Esophagus squamous epithelium (tissue), 5 donors: ENCODE measurements at places on chromosomes 3 and 15. TPM values are rescaled to one million over a fixed set of nuclear protein-coding genes. Genes with fewer than 3 reads are reported as not detected.

The NR2E3 gene
- total RNA-seq: 0.19 TPM

The PLS1 gene
- total RNA-seq: 27.8 TPM

GRCh38 chr15:63463036-63463435, 41.4 kb upstream of the USP3 start:
- H3K27ac ChIP-seq: no peak overlapping the region
- peaks cover 9% of the 10 kb centered on the region for H3K27me3 ChIP-seq
- peaks cover 38% of the 10 kb centered on the region for H3K4me1 ChIP-seq
- H3K4me3 ChIP-seq: no peak overlapping the region

- H3K27ac ChIP-seq: no peak overlapping the region
- no peak for DNase-seq
- H3K36me3 ChIP-seq: no peaks in the 10 kb centered on the region
- no peak overlapping the region for H3K4me3 ChIP-seq
- H3K27me3 ChIP-seq: no peaks in the 10 kb centered on the region
- peaks cover 20% of the 10 kb centered on the region for H3K4me1 ChIP-seq
Observed at GRCh38 chr15:58515807-58516206, 84.0 kb downstream of the LIPC start.

DNA sequence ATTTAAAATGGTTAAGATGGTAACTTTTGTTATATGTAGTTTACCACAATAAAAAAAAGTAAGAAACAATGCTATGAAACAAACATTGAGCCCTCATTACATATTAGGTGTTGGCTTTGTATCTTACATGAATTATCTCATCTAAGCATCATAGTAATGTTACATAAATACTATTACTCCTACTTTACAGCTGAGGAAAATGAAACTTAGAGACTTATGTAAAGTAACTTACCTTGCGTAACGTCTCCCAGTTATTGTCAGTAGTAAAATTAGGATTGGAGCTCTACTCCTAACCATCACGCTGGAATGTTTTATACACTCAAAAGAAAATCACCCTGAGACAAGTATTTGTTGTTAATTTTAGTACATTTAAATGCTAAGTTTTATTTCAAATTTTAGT, 42.2 kb downstream of the DNAJC13 start:
- no peak overlapping the region for H3K27ac ChIP-seq
- no peak overlapping the region for H3K4me3 ChIP-seq
- no peak for DNase-seq
- H3K4me1 ChIP-seq: no peaks in the 10 kb centered on the region
- H3K27me3 ChIP-seq: no peaks in the 10 kb centered on the region
- no peaks in the 10 kb centered on the region for H3K36me3 ChIP-seq

- no peak for DNase-seq
- no peak overlapping the region for H3K4me3 ChIP-seq
- peak overlapping the region; percentile 62 for H3K27ac ChIP-seq
- H3K36me3 ChIP-seq: no peaks in the 10 kb centered on the region
- peaks cover 98% of the 10 kb centered on the region for H3K4me1 ChIP-seq
Observed at GRCh38 chr3:45140141-45140769, 5.9 kb downstream of the CDCP1 start.
